A673 (cell line): ENCODE measurements at places on chromosomes 13 and 19.

GRCh38 chr13:94154367-94154766 lies 325.1 kb downstream of the DCT start:
- DNase-seq: peak; percentile 34

GRCh38 chr13:34779171-34779570 lies 162.9 kb upstream of the NBEA start:
- DNase-seq: peak; percentile 25

GRCh38 chr13:40624383-40624782 lies 42.1 kb downstream of the FOXO1 start:
- no peak for DNase-seq

GRCh38 chr13:26605845-26606244 lies 48.4 kb downstream of the WASF3 start:
- peak; percentile 47 for DNase-seq

DNA sequence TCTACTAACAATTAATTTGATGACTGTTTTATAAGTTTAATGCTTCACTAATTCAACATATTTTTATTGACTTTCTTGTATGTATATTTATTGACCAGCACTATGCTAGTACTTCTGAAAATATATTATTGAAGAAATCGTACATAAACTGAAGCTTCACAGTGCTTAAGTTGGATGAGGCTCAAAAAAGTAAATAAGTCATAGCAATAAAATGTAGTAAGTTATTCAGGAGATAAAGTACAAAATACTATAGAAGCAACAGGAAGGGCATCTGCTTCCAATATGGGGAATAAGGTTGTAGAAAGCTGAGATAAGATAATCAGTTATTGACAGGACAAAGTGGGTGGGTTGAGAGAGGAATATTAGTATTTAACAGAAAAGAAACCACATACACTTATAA lies 944.9 kb upstream of the MIR17HG start:
- no peak for DNase-seq

DNA sequence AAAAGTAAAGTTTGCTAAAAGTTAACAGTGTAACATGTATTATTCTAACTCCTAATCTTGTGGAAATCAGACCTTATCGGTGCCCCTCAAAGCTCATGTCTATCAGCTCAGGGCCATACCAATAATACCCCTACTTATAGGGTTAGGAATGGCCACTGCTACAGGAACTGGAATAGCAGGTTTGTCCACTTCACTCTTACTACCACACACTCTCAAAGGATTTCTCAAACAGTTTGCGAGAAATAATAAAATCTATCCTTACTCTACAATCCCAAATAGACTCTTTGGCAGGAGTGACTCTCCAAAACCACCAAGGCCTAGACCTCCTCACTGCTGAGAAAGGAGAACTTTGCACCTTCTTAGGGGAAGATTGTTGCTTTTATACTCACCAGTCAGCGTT lies 1677.7 kb downstream of the OLFM4 start:
- no peak for DNase-seq

GRCh38 chr13:41455725-41456419 lies 1.5 kb upstream of the RGCC start:
- DNase-seq: peak; percentile 41

DNA sequence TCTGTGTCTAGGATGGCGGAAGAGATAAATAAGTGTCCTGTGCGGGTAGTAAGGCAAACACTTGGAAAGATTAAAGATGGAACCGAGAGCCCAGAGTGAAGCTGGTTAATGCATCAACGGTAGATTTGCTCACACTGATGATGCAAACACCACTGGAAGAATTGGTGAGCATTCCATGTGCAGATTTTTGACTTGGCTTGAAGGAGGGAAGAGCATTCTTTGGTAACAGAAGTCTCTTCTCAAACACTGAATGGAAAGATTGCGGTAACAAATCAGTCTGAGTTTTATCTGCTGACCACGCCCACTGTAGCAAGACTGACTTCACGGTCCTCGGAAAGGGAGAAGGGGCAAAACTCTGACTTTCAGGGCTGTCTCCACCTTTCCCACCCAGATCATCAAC lies 112.5 kb downstream of the COL4A1 start:
- DNase-seq: no peak

DNA sequence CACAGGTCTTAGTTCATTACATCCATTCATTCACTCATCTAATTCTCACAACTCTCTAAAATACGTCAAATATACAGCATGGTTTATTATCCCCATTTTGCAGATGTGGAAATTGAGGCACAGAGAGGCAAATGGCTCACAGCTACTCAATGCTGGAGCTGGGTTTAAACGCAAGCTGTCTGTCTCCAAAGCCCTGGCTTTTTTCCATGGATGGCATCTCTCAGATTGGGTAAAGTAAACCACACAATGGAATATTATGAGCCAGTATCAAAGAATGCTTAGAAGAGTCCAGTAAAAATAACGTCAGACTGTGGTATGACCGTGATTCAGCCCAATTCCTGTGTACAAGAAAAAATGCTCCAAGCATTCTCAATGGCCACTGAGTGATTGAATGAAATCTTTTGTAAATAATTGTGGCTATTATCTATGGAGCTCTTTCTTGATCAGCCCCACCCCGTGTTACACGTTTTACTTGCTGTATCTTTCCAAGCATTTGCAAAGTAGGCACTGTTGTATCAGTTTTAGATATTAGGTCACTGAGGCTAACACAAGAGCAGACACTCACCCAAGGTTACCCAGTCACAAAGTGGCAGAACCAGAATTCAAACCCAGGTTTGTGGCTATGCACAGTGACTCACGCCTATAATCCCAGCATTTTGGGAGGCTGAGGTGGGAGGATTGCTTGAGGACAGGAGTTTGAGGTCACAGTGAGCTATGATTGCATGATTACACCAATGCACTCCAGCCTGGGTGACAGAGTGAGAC lies 5.5 kb upstream of the ACP7 start:
- DNase-seq: no peak

GRCh38 chr19:18526316-18526715 lies 4.4 kb upstream of the ELL start:
- no peak for DNase-seq

GRCh38 chr13:97359181-97360057 lies 74.5 kb upstream of the RAP2A start:
- DNase-seq: peak; percentile 83

DNA sequence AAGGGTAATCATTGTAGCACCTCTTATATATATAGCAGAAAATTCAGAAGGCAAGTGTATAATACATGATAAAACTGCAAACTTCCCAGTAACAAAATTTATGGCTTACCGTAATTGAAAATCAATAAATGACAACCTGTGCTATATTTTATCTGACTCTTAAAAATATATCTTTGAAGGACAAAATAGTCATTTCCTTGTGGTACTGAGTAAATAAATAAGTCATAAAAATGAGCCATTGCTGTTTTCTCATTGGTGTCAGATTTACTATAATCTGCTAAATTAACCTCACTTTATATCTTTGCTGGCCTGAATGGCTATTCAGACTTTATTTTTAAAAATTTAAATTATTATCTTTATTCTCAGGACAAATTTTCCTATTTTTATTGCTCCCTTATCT lies 1319.1 kb upstream of the SPRY2 start:
- no peak for DNase-seq

DNA sequence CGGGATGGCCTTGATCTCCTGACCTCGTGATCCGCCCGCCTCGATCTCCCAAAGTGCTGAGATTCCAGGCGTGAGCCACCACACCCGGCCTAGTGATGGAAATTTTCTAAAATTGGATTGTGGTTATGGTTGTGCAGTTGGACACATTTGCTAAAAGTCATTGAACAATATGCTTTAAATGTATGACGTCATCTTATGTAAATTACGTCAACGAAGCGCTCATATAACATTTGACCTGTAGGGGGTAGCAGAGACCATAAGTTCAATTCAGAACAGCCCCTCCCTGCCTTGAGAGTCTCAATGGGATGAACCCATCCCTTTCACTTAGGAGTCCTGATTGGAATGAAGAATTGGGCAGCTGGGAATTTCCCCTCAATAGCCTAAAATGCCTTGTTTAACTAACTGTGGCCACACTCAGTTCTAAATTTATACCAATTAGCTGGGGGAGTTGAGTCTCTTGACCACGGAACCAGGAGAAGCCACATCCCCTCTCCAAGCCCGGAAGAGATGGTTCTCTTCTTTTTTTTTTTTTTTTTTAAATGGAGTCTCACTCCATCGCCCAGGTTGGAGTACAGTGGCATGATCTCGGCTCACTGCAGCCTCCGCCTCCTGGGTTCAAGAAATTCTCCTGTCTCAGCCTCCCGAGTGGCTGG lies 15.2 kb upstream of the TLE6 start:
- peak; percentile 87 for DNase-seq

- DNase-seq: no peak
Observed at GRCh38 chr19:32863841-32864240, 5.7 kb downstream of the SLC7A9 start.

- no peak for DNase-seq
Observed at GRCh38 chr13:40341501-40341900, 324.9 kb downstream of the FOXO1 start.

DNA sequence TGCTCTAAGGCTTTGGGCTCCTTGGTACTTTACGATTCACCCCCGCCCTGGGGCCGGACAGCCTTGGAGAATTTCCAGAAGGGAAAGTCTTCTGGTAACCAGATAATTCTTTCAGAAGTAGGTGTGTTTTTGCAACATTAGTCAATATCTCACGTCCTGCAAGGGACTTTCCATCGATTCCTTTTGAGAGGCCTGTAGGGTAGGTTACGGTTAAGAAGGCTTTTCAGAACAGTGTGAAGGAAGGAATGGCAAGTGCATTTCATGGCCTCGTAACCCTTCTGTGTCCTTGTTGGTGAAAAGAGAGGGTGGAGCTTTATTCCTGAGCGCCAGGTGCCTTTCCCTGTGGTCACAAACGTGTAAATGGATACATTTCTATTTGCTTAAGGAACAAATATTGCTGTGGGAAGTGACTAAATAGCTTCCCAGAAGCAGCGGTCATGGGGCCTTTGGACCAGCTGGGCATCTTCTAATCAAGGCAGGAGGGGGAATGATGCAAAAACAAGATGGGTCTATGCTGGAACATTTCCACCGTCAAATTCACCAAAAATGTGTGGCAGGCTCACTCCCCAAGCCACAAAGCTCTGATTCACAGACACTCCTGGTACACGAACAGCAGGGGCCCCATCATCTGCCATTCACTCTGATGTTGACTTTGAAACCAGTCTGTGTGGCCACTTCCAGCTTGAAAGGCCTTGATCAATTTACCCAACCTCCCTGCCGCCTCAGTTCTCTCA lies 99.2 kb downstream of the ANKRD10 start:
- no peak for DNase-seq

DNA sequence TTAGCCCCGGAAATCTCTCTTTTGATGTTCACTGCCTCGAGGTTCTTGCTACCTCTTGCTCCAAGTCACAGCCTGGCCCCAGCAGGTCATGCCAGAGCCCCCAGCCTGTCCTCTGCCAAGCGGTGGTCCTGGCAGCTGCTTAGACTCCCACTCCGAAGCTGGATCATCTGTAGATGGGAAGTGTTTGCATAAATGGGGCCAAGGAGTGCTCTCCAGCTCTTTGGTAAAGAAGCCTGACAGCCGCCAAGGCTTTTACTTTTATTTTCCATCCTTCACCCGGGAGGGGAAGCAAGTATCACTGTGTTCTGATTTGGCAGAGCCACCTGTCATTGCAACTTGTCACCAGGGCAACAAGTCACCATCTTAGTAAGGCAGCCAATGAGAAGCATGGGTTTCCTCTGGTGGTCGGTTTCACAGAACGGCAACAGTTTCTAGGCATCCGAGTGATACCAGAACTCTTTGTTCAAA lies 10.6 kb upstream of the RETN start:
- DNase-seq: no peak

DNA sequence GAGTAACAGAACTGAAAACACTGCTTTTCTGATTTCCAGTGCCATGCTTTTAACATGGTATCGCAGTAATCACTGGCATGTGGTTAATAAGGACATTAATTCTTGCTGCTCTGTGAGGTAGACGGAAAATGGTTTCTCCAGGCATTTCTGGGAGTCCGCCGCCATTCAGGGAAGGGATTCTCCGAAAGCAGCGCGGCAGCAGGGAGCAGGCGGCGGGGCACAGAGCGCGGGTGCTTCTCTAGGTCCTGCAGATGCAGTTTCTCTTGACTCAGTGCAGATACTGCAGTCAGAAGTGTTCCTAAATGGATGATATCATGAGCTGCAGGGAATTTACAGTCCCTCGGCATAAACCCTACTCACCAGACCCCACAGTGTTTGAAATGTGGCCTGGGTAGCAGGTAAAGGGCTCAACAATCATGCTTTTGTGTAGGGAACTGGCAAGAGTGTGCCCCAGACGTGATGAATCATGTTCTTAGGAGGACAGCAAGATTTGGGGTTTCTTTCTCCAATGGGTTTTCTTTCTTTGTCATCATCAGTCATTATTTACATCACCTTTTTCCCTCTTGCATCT lies 338.6 kb upstream of the ARGLU1 start:
- DNase-seq: no peak

- no peak for DNase-seq
Observed at GRCh38 chr19:38532939-38533338, 84.8 kb downstream of the MAP4K1 start.

GRCh38 chr19:49327878-49328544 lies 3.0 kb upstream of the SLC6A16 start:
- DNase-seq: peak; percentile 44

- DNase-seq: no peak
Observed at GRCh38 chr13:27391471-27391870, 32.9 kb upstream of the GTF3A start.

- DNase-seq: no peak
Observed at GRCh38 chr19:47512948-47513319, 1.9 kb downstream of the NAPA start.

- DNase-seq: no peak
Observed at GRCh38 chr13:59024434-59024833, 1139.3 kb downstream of the DIAPH3 start.

GRCh38 chr19:19865750-19866610 lies at the start of gene ZNF253:
ZNF253 (plus strand) TSS chr19:19865882; CDS start chr19:19865997, 115 bp downstream.
- DNase-seq: peak; percentile 97

GRCh38 chr13:80235166-80235966 lies 105.6 kb downstream of the SPRY2 start:
- peak; percentile 92 for DNase-seq

DNA sequence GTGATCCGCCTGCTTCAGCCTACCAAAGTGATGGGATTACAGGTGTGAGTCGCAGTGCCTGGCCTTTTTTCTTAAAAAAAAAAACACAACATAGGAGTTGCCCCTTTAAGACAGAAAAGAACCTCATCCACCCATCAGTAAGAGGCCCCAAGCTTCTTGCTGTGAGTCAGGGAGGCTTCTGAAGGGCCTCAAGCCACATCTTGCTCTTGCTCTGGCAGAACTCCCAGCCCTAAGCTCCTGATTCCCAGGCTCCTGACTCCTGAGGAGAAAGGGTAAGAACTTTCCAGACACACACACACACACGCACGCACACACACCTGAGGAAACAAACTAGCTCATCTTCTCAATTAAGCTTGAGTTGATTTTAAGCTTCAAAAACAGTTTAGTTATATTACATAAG lies 6.9 kb downstream of the ETFB start:
- DNase-seq: no peak

GRCh38 chr19:45038931-45039893 lies at the start of gene CLASRP:
CLASRP (plus strand) TSS chr19:45039045; CDS start chr19:45040213, 1,168 bp downstream.
- peak; percentile 95 for DNase-seq
